ENCODE measurements at places on chromosomes 1 and 21.

DNA sequence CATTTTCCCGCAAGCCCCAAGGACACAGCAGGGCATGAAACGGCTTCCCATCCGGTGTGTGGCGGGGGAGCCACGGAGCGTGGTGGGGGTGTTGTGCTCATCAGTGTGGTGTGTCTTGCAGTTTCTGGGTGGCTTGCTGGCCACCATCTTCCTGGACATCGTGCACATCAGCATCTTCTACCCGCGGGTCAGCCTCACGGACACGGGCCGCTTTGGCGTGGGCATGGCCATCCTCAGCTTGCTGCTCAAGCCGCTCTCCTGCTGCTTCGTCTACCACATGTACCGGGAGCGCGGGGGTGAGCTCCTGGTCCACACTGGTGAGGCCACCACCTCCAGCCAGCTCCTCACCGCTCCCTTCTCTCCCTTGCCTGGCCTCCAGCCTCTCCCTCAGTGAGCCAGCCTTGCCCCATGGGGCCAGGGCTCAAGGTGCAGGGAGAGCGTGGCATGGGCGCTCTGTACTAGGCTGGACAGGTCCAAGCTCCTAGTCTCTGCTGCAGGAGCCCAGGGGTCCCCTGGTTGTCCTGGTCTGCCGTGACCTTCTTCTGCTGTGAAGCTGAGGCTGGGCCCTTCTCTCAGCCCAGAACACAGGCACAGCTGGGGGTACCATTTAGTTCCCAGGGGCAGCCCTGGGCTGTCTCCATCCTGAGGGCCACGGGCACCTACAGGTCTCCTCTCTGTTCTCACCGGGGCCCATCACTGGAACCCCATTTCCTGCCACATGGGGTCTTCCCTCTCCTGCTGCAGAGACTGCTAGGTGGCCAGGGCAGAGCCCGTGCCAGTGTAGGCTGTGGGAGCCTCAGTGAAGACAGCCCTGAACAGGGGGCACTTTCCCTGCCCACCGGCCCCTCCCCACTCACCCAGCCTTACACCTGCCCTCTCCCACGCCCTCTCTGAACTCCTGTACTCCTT is 12.6 kb downstream of the AGTRAP start:
- no peak for DNase-seq

GRCh38 chr21:34956416-34957316 is 92.4 kb downstream of the RUNX1 start:
- DNase-seq = no peak

DNA sequence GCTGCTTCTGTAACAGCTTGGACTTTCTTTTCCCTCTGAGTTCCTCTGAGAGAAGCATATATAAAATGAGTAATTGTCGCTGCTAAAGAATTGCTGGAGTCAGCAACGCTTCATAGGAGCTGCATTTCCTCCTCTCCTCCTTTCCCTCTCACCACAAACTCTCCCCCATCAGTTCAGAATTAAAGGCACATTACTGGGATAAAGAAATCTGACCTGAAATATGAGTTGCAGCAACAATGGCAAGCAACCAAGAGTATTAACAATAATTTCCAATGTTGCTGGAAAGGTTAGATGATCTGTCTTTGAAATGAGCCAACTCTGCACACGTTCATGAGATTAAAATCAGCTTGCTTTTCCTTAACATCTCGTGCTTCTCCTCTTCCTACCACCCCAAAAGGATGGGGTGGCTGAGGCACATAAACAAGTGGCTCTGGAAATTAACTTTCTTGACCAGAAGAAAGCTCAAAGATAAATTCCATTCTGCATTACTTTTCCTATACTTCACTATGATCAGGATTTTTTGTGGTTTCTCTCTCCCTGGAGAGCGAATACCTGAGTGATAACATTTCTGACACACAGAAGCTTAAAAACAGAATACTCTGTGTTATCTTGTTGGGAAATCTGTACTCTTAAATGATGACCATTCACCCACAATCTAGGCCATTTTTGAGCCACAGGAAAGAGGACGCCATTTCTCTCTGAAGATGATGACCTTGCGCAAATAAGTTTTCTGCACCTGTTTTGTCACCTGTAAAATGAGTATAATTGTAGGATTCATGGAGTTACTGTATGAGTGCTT is 90.2 kb downstream of the TGFBR3 start:
- no peak for DNase-seq

- DNase-seq = no peak
Measured at GRCh38 chr1:190551638-190552037, 74.0 kb upstream of the BRINP3 start.

DNA sequence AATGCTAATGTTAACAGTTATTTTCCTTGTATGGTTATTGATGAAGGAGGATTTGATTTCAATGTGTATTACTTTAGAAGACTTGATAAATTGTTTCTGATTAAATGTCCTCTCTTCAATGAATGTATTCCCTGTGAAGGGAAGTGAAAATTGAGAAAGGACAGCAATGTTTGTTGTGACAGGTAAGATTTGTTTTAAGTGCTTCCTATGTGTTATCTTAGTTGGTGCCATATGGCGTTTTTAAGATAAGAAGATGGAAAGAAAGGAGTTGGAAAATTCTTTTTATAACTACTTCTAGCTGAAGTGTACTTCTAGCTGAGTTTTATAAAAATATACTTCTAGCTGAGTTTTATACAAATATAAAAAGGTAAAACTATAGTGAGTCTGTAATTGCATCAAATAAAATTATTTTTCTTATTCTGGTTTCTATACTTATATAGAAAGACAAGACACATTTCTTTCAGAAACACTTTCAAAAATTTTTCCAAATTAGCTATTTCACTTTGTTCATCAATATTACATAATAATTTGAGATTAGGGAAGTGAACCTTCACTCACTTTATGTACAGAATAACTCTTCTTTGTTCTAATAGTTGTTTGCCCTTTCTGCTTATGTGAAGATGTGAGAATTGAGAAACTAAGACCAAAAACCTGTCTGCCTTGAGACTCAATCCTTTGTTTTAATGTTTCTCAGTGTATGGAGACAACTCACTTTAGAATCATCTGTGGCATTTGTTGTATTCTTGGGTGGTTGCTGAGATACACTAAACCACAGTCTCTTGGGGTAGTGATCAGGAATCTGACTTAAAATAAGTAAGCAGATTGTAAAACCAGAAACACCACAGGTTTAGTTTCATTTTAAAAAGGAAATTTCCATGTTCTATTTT is 382.9 kb upstream of the B3GALT2 start:
- peak; percentile 17 for DNase-seq

DNA sequence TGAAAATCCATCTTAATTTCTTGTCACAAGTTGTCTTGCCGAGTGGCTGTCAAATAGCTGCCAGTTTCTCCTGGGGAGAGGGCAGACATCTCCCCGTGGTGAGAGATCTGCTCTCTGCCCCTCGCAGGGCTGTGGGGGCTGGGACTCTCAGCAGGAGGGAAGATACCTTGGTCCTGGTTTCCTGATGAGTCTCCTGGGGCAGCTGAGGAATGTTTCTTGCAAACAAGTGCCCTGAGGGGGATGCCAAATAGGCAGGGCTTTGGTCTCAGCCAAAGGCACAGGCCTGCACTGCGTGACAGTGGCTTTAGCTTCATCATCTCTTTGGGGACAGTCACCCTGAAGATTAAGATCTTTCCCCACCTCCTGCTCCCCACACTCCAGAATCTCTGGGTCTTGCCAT is 40.9 kb downstream of the SYT6 start:
- DNase-seq = no peak

DNA sequence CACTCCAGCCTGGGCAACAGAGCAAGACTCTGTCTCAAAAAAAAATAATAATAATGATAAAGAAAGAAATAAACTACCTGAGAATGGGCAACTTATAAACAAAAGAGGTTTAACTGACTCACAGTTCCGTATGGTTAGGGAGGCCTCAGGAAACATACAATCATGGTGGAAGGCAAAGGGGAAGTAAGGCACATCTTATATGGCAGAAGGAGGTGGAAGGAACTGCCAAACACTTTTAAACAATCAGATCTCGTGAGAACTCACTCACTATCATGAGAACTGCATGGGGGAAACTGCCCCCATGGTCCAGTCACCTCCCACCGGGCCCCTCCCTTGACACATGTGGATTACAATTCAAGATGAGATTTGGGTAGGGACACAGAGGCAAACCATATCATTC is 6.3 kb upstream of the EGLN1 start:
- no peak for DNase-seq

GRCh38 chr1:18112611-18113010 is 5.0 kb downstream of the IGSF21 start:
- DNase-seq = no peak

GRCh38 chr1:107990606-107991005 is 25.6 kb upstream of the VAV3 start:
- DNase-seq = no peak

- no peak for DNase-seq
Measured at GRCh38 chr1:43074244-43074643, 97.8 kb downstream of the EBNA1BP2 start.

- DNase-seq = no peak
Measured at GRCh38 chr1:30726236-30726635, 2.9 kb upstream of the MATN1 start.

DNA sequence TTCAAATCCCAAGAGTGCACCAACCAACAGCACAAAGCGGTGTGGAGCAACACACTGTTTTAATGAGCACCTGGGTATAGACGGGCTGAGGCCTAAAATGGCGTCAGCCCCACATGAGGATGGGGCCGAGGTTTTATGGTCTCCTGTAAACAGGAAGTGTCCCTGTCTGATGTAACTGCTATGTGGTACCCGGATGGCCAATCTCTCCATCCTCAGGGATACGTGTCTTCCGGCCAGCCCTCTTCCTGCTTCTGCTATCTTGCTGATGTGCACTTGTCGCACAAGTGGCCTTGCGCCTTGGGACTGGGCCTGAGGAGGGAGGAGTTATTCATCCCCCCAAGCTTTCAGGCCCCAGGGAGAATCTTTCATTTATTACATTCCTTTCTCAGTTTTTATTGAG is 73.5 kb downstream of the CNST start:
- no peak for DNase-seq

- no peak for DNase-seq
Measured at GRCh38 chr1:50426702-50427085, 3.5 kb upstream of the DMRTA2 start.

GRCh38 chr1:33043267-33044092 is 6.8 kb upstream of the AK2 start:
- DNase-seq = no peak

DNA sequence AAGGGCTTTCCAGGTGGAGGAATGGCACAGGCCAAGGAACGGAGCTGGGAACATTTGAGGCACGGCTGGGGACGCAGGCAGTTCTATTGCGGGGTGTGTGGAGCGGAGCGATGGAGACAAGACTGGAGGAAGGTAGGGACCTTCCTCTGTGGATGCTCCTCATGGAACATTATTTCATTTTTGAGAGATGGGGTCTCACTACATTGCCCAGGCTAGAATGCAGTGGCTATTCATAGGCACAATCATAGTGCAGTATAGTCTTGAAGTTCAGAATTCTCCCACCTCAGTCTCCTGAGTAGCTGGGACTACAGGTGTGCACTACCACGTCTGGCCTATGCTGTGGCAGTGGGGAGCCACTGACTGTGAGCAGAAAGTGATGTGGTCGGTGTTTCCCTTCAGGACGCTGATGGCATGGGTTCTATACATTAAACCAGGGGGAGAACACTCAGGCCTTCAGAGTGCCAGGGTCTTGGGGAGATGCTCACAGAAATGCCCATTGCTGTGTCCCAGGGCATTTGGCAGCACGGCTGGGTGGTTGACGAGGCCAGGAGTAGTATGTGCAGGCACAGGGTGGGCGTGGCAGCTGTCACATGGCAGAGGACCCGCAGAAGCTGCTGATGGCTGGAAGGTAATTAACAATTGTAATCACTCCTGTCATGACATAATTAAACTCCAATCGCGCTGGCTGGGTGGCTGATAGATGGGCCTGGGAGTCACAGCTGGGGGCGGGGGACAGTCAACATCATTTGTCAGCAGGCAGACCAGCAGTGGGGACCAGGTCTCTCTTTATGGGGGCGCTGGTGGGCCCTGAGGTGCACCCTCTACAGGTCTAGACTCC is 40.8 kb upstream of the ACOT11 start:
- DNase-seq = no peak

- DNase-seq = no peak
Measured at GRCh38 chr1:66503841-66504470, 30.0 kb upstream of the SGIP1 start.

- DNase-seq = peak; percentile 67
Measured at GRCh38 chr21:44789880-44790279, 11.7 kb downstream of the UBE2G2 start.

DNA sequence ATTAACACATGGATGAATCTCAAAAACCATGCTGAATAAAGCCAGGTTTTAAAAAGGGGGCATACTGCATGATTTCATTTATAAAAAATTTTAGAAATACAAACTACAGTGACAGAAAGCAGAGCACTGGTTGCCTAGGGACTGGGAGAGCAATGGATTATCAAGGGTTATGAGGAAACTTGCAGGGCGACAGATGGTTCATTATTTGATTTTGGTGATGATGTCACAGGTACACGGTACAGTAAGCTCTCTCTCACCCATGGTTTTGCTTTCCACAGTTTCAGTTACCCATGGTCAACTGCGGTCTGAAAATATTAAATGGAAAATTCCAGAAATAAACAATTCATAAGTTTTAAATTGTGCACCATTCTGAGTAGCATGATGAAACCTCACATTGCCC is 14.1 kb downstream of the VAMP4 start:
- no peak for DNase-seq

GRCh38 chr1:6500544-6501278 is 9.2 kb upstream of the PLEKHG5 start:
- no peak for DNase-seq

- DNase-seq = no peak
Measured at GRCh38 chr1:211928993-211929637, 98.6 kb upstream of the LPGAT1 start.

DNA sequence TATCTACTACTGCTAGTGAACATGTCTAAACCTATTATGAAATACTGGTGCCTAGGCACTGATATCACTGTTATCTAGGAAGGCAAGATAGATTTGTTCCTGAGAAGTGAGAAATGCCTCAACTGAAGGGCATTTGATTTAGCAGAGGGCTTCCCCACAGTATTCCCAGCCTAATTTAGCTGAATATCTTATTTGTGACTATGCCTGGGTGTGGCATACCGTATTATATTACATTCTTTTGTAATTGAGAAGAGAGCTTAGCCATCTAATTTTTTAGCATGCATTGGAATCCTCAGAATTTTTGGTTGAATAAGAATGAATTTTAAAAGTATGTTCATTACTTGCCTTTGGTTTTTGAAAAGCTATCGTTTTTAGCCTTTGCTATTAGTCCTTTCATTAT is 99.1 kb downstream of the ZP4 start:
- DNase-seq = no peak

DNA sequence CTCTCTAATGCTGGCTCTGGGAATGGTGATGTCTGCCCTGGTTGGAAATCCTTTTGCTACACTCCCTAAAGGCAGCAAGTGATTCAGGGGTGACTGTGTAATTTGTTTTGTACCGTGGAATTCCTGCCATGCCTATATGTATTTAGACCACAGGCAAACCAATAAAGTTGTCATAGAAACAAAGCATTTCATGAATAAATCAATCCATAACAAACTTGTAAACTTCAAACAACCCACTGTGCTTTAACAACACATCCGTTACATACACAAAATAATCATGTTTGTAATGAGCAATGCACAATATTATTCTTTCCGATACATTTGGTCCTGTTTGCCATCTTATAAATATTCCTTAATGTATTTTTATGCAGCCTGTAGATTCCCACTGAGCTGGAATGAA is 330.3 kb upstream of the SNX7 start:
- DNase-seq = no peak

- DNase-seq = peak; percentile 41
Measured at GRCh38 chr21:41283211-41283818, 33.3 kb upstream of the FAM3B start.

GRCh38 chr1:157288492-157288891 is 150.3 kb upstream of the ETV3 start:
- DNase-seq = no peak
